ENCODE measurements at places on chromosomes 1 and 21.

GRCh38 chr1:246262281-246262680 is 244.8 kb downstream of the SMYD3 start:
- no peak for DNase-seq

DNA sequence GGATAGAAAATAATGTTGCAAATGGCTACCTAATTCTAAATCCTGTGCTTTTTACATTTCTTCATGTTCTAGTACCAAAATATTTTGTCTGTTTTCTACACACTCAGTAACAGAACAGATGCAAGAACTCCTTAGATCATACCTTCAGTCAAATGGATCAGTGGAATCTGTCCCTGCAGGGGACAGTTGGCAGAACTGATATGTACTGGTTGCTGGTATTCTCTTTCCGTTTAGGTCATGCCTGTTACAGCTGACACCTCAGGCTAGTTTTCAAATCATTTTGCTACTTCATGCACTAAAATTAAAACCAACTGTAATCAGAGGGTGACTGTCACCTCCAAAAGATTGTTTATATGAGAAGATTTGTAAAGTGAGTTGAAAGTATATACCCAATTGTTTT is 109.2 kb downstream of the TNNI3K start:
- no peak for DNase-seq

GRCh38 chr1:71853360-71853759 is 429.0 kb downstream of the NEGR1 start:
- DNase-seq: no peak

GRCh38 chr1:186486061-186486460 is 25.1 kb upstream of the PDC start:
- no peak for DNase-seq

DNA sequence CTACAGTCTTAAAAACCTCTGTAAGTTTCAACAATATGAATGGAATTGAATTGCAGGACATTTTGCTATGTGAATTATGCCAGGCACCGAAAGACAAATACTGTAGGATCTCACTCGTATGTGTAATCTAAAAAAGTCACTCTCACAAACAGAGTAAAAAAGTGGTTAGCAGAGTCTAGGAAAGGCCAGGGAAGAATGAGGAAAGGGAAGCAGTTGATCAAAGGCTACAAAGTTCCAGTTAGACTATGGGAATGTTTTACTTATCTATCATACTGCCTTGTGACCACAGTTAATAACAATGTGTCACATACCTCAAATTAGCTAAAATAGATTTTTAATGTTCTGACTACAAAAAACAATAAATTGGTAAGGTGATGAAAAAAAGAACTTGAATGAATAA is 565.4 kb upstream of the BRINP3 start:
- DNase-seq: no peak

DNA sequence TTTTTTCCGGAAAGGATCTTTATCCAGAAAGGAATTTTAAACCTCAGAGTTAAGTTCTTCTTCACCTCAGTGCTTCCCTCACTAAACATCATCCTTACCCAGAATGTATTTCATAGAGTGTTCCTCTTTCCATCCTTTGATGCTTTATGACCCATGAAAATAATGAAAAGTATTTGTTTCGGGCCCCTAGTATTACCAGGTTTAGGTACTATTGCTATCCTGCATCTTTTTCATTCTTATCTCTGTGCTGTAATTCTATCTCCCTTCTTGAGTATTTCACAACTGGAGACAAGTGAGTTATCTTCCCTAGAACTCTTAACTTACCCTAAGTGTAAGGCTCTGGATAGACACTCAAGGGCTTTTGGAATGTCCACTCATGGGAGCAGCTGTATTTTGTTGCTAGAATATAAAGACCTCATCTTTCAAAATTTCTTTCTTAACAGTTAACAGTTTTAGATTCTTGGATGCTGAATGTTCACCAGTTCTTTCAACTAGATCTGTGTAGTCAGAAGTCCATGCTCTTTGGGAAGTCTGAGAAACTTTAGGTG is 26.2 kb downstream of the UCK2 start:
- DNase-seq: no peak

DNA sequence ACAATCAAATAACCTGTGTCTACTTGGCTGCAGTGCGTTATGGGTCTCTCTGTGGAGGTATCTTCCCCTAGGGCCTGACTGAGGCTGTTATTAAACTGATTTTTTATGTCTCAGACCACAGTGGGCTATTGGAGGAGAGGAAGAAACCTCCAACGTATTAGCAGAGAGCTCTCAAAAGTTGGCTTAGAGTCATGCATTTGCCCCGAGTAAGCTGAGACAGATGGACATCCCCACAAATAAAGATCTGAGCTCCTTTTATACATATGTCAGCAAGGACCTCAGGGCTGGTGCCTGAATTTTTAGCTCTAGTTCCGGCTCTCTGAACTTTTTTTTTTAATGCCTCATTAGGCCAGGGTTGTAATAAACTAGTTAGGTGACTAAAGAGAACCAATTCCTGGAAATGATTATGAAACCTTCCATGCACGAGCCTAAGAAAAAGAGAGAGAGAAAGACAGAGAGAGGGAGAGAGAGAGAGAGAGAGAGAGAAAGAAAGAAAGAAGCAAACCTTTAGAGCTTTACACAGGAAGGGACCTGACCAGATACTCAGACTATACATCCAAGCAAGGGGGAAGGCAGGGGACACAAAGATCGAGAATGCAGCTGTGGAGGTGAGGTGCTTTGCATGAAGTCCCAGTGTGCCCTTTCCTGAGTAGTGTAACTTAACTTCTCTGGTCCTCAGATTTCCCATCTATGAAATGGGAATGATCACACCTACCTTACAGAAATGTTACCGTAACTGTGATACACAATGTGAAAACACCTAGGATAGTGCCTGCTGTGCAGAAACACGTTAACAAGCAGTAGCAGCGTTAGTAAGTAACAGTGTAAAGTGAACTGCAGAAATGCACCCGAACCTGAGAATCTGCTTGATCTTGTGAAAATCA is 8.4 kb upstream of the PIGR start:
- DNase-seq: no peak

- no peak for DNase-seq
Measured at GRCh38 chr1:84991097-84991920, 5.6 kb downstream of the MCOLN2 start.

GRCh38 chr1:19467199-19468187 is 17.8 kb downstream of the CAPZB start:
- DNase-seq: no peak

- DNase-seq: no peak
Measured at GRCh38 chr1:45820788-45821187, 17.4 kb downstream of the MAST2 start.

- no peak for DNase-seq
Measured at GRCh38 chr1:18724801-18725200, 94.2 kb downstream of the PAX7 start.

- peak; percentile 47 for DNase-seq
Measured at GRCh38 chr1:182446033-182446669, 3.8 kb upstream of the RGSL1 start.

DNA sequence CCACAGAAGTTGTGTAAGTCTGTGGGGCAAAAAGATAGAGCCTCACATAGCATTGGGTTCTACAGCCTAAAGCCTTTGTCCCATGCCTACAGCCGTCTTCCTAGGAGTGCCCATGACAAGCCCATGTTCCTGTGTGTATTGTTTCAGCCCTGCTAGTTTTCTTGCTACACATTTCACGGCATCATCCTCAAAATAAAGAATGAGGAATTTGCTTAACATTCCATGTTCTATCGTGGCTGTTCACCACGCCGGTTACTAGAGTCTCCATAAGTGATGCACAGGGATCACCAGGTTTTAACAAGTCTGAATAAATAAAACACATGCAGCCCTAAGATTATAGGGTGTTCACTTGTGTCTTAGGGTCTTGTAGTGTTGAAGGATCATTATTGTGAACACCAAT is 87.4 kb upstream of the NGF start:
- no peak for DNase-seq

- DNase-seq: no peak
Measured at GRCh38 chr1:21853131-21853427, 41.0 kb downstream of the LDLRAD2 start.

DNA sequence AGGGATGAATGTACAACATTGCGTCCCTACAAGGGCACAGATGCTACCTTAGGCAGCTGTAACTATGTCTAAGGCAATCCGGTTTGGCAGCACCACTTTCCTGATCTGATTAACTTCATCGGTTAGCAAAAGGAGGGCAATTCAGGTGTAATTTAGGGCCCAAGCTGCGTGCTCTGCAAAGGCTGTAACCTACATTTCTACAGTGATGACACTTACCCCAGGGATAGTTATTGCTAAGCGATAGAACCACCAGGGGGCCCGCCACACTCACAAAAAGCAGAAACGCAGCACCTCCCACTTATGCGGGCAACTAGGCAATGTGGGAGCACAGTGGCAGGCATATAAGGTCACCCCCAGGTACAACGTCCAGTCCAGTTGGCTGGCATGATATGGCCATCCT is 113.5 kb downstream of the GDAP2 start:
- no peak for DNase-seq

Measured in D721Med (cell line).